ENCODE measurements at places on chromosomes 11 and 22.

DNA sequence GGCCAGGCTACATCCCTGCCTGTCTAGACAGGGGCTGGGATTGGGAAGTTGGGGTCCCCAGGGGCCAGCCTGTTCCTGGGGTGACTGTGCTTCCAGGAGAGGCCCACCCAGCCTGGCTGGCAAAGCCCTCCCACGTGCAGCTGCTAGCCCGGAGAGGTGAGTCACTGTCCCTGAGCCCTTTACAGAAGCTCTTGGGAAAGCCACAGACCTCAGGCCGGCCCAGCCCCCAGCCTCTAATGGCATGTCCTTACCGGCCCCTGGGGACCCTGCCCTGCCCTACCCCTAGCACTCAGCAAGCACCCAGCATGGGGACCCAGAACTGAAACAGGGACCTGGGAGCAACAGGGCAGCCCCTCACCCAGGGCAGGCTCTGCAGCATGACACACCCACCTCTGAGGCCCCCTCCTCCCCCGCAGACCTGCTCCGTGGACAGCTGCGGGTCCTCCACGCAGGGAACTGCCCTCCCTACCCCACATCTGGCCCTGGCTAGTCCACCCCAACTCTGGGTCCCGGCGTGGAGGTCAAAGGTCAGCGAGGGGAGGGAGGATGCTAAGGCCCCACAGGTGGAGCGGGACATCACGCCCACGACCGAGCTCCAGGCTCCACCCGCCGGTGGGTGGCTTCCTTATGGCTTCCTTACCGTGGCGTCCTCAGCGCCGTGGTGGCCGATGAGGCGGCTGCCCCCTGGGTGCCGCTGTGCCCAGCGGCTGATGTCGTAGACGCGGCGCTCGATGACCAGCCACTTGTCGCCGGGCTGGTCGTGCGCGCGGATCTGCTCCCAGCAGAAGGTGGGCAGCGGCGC is 615 bp downstream of the FADS3 start:
- DNase-seq = no peak

DNA sequence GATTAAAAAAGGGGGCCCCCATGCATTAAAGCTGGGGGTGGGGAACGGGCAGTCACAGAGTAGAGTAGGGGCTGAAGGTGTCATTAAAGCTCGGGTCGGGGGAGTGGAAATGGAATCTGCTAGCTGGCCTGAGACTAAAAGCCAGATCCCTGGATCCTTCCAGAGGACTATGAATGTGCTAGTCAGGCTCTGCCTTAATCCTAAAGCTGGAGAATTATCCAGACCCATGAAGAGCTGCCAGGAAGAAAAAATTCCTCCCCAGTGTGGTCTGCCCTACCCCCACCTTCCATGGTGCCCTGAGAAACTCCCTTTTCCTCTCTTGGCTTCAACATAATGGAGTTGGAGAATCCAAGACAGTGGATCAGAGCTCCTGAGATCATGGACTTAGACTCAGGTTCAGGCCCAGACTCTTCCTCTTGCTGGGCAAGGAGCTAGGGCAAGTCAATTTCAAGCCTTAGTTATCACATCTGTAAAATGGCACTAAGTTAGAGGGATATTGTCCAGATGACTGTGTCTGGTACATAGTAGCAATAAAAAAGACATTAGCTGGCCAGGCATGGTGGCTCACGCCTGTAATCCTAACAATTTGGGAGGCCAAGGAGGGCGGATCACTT is 24.0 kb upstream of the SMTN start:
- DNase-seq = no peak

DNA sequence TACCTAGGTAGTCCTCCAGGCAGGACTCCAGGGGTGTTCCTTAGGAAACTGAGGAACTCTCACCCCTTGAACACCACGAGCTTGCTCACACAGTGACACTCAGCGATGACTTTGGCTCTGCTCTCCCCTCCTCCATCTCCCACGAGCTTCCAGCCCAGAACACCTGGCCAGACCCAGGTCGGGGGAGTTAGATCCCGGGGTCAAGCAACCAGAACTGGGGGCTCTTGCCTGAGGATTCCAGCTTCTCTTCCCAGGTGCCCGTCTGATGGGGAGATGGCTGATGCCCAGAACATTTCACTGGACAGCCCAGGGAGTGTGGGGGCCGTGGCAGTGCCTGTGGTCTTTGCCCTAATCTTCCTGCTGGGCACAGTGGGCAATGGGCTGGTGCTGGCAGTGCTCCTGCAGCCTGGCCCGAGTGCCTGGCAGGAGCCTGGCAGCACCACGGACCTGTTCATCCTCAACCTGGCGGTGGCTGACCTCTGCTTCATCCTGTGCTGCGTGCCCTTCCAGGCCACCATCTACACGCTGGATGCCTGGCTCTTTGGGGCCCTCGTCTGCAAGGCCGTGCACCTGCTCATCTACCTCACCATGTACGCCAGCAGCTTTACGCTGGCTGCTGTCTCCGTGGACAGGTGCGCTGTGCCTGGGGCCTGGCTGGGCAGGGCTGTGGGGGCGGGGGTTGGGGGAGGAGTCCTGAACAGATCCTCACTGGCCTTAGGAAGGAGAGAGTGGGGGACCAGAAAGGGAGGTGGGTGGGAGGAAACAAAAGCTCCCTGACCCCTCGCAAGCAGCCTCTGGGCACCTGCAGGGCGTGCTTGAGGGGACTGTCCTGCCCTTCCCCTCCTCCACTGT is at the start of gene GALR3:
TSS of gene GALR3 (plus strand) at position 249 of the 852 bp plus-strand sequence. CDS start at position 274, 25 bp downstream.
- no peak for DNase-seq

- peak; percentile 71 for DNase-seq
Measured at GRCh38 chr22:50641696-50642607, 14.0 kb upstream of the ARSA start.

DNA sequence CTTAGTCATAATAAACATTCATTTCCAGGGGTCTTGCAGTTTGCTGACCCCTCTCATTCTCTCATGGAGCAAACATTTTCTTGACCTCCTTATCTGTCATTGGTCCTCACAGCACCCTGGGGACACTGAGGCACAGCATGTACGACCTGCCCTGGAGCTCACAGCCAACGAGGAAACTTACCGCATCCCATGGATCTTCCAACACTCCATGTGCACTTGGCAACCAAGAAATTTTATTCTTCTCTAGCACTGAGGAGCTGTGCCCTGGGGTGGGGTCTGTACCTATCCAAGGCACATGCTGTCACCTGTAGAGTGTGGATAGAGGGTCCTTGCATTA is 69.4 kb upstream of the IGLL5 start:
- no peak for DNase-seq

All from Ammon's horn (tissue), 1 donor.